Panc1 (cell line): ENCODE measurements at places on chromosomes 11 and 22.
A peak's percentile ranks its signal among the peaks of the same experiment; 100 is the strongest.

DNA sequence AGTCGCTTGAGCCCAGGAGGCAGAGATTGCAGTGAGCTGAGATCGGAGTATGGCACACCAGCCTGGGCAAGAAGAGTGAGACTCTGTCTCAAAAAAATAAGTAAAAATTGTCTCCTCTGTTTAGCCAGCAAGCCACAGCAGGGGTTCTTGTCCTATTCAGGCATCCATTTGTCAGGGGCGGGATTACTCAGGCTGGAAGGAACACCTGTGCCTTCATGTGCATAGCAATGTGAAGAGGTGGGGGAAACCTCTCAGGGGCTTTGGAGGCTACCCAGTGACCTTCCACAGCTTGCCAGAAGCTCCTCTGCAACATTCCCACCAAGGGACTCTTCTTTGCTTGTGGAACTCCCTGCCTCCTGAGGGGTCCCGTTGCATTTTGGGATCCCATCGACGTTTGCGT is 63.3 kb downstream of the FBLN1 start:
- no peak for DNase-seq

DNA sequence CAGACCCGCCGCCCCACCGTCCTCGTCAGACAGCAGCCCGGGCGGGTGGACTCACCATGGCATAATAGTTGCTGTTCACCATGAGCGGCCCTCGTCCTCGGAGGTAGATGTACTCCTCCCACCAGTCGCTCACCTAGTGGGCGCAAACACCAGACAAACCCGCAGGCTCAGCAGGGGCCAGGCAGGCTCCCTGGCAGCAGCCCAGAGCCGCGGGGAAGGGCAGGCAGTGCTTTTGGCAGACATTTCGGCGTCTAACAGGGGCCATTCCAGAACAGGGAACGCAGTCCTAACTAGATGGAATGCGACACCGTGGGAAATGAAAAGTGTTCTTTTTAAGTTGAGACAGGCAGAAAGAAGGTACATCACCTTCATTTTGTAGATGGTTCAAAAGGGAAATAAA is 44.9 kb downstream of the CPT1A start:
- no peak for DNase-seq

GRCh38 chr11:13114566-13115379 is 105.7 kb downstream of the RASSF10 start:
- DNase-seq = no peak

- DNase-seq = peak; percentile 27
Observed at GRCh38 chr11:80297858-80298632, 857.2 kb upstream of the TENM4 start.

DNA sequence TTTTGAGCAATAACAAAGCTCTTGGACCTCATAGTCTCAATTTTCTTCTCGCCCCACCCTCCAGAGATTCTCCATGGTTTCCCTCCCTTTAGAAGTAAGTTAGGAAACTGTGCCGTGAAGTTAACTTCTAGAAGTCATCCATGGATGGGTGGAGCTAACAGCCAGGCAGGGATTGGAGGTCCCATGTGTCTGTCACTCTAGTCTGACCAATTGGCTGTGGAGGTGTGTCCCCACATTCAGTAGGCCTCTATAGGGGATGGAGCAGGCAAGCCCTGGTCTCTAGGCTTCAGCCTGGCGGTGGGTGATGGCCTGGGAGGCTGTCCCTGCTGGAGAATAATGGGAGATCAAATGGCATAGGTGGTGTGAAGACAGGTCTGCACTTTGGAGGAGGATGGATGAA is 50.7 kb downstream of the TP53I11 start:
- no peak for DNase-seq

GRCh38 chr11:1231396-1232020 is 8.6 kb downstream of the MUC5B start:
- no peak for DNase-seq

DNA sequence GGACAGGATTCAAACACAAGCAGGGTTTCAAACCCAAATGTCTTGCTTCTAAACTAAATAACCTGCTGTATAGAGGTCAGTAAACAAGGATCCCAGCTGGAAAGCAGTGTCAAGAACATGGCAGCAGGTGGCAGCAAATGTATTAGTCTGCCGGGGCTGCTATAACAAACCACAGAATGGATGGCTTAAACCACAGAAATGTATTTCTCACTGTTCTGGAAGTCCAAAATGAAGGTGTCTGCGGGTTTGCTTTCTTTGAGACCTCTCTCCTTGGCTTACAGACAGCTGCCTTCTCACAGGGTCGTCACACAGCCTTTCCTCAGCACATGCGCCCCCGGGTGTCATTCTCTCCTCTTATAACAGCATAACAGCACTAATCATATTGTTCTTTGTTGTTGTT is 65.1 kb upstream of the LRRC55 start:
- peak; percentile 8 for DNase-seq

DNA sequence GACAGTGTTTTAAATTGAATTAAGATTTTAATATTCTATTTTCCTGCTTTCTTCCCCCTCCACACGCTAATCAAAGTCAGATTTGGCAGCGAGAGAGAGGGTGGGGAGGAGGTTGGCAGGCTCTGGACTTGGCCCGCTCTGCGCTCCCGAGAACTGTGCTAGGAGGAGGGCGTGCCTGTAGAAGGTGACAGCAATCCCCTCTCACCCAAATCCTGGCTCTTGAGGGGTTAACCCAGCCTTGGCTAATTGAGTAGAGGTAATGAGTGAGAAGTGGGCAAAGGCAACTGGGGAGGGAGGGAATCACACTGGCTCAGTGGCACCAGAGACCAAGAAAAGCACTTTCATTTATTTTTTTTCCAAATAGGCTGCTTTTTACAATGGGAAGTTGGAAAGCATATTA is 42.2 kb downstream of the BUD13 start:
- no peak for DNase-seq

GRCh38 chr11:32952421-32952820 is 59.8 kb downstream of the QSER1 start:
- DNase-seq = no peak

DNA sequence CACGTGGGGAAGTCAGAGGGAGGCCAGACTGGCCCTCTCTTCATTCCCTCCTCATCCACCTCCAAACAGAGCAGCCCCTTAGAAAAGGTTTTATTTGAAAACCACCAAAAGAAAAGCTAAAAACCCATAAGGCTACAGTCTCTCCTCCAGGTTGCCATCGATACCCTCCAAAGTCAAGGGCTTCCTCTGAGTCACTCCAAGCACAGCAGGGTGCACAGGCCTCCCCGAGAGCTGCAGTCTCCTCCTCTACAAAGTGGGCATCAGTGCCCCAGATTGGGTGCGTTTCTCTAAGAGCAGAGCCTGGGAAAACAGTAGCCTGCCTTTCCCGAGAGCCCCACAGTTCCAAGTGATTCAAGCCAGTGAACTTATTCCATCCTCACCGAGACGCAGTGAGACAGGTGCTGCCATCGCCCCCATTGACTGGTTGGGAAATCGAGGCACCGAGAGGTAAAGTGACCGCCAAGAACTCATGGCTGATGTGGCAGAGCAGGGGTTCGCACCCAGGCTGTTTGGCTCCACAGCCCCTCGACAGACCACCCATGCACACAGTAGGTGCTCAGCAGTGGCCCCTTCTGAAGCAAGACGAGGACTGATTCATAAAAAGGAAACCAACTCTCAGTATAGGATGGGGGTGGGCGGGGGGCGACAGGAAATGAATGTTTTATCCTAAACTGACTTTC is 91.7 kb upstream of the SHISAL1 start:
- DNase-seq = no peak

GRCh38 chr11:134669796-134670195 is 257.8 kb upstream of the B3GAT1 start:
- DNase-seq = no peak

DNA sequence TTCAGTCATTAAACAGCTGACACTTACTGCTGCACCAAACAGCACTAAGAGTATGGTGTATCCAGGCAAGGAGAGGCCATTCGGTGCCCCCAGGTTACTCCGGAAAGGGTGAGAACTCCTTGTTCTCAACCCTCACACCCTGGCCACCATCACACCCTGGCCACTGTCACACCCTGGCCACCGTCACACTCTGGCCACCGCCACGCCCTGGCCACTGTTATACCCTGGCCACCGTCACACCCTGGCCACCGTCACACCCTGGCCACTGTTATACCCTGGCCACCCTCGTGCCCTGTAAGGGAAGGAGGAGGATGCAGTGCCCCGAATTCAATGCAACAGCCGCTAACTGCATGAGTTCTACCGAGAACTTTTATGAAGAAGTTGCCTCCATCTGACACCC is 644.4 kb downstream of the TBC1D22A start:
- DNase-seq = no peak

DNA sequence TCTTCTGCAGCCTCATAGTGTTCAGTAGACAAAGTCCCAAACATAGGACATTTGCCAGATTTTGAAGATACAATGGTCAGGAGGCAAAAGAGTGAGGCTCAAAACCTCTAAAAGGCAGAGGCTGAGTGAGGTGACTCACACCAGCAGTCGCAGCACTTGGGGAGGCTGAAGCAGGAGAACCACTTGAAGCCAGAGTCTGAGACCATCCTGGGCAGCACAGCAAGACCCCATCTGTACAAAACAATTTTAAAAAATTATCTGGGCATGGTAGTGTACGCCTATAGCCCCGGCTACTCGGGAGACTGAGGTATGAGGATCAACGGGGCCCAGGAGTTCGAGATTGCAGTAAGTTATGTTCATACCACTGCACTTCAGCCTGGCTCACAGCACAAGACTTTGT is 14.2 kb upstream of the ZFTA start:
- no peak for DNase-seq

DNA sequence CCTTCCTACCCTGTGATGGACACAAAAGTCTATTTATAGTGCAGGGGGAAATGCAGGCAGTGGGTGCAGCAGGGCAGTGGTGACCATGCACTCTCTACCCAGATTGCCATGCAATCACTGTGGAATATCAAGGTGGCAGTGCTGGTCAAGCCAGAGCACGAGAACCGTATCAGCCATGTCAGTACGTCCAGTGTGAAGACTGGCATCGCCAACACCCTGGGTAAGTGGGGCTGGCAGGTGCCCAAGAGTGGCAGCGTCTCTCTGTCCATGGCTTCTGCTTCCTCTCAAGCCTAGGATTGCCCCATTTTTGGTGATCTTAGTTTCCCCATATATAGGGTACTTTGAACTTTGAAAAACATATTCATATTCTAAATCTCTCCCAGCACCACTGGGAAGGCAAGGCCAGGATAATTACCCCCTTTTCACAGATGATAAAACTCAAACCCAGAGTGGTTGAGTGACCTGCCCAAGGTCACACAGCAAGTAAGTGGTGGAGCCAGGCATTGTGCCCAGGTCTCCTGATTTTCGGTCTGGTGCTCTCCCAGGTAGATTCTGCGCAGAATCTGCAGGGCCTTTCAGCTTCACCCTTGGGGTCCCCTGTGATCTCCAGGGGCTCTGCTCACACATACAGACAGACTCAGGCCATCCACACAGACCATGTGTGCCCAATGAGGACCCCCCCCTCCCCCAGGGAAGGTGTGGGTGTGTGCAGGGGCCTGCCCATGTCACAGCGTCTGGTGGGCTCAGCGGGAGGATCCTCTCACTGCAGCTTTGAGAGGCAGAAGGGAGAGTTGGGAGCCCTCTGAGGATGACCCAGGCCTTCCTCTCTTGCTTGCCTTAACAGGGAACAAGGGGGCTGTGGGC is 7.1 kb downstream of the INPPL1 start:
- DNase-seq = no peak

DNA sequence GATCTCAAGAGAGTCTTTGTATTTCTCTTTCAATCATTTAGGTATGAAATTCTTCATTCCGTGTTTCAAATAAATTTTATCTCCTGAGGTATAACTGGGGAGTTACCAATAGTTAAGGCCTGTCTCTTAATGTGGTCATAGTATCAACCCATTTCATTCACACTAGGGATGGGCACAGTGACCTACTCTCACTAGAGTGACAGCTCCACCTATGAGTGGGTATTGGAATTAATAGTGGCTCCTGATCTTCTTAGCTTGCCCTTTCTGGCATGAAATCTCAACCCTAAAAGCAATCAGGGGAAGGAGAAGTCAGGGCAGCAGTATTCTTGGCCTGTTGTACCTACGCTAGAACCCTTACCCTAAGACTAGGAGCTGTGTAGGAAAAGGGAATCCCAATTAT is 507.7 kb downstream of the FAM181B start:
- no peak for DNase-seq

GRCh38 chr11:87122852-87123251 is 85.1 kb downstream of the TMEM135 start:
- DNase-seq = no peak

DNA sequence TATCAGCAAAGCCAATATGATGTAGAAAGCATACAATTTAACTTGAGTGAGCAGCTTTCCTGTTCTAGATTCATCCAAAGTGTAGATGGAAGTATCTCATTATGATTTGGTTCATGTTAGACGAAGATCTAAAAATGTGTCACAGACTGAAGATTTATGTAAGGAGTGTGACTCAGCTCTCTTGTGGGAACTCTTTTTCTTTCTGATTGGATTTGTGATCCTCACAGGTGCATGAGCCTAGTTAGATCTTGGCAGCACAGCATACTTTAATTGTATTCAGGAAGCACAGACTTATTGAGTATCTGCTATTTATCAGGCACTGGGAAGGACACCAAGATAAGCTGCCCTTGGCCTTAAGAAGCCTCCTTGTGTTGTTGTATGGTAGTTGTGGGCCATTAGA is 147.1 kb downstream of the C11orf91 start:
- no peak for DNase-seq

- no peak for DNase-seq
Observed at GRCh38 chr11:66639066-66639813, 737 bp downstream of the RBM4 start.

DNA sequence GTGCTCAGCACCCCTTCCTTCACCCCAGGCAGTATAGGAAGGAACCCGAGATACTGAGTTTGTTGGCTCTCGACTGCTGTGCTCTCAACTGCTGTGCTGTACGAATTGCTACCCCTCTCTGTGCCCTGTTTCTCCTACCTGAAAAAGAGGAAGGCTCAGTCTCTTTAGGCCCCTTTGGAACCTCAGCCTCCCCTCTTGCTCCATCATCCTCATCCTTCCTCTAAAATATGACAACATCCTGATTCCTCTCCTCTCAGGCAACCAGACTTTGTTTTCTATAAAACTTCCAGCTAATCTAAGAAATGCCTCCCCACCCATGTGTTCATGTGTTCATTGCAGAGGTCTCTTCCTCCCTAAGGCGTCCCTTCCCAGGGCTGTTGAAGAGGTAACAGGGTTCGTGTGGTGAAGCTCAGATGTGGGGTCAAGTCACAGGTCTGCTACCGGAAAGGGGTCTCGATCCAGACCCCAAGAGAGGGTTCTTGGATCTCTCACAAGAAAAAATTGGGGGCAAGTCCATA is 35.5 kb upstream of the CD82 start:
- DNase-seq = no peak

- DNase-seq = no peak
Observed at GRCh38 chr11:118170882-118171268, 5.6 kb downstream of the SCN2B start.

DNA sequence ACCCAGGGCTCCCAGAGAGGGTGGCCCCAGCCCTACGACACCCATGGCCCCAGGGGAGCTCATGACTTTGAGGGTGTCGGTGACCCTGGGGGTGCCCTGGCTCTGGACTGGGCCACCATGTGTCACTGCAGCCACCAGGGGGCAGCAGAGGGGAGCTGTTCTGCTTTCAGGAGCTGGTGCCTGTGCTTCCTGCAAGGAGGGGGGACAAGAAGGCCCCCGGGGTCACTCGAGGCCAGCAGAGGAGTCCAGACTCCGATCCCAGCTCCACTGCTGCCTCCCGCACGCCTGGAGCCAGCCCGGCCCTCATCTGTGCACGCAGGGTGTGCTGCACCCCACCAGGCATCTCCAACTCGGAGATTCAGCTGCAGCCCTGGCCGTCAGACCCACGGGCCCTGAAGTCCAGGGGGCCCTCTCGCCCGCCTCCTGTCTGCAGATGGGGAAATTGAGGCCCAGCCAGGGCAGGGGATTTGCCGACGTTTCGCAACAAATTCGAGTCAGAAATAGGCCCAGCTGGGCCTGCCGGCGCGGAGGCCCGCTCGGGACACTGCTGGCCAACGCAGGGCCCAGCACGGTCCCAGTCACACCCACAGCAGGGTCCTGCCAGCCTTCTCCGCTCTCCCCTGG is 29.5 kb upstream of the WNT7B start:
- DNase-seq = no peak
